Osteocyte (in vitro differentiated cells): ENCODE measurements at places on chromosomes 4 and X. TPM values are rescaled to one million over a fixed set of nuclear protein-coding genes. Genes with fewer than 3 reads are reported as not detected.

GRCh38 chr4:153146031-153146430 is 58.2 kb upstream of the TRIM2 start:
- H3K36me3 ChIP-seq = no peaks in the 10 kb centered on the region
- H3K4me1 ChIP-seq = peaks cover 18% of the 10 kb centered on the region
- H3K27ac ChIP-seq = no peak overlapping the region
- no peak overlapping the region for H3K4me3 ChIP-seq
- no peak for DNase-seq

DNA sequence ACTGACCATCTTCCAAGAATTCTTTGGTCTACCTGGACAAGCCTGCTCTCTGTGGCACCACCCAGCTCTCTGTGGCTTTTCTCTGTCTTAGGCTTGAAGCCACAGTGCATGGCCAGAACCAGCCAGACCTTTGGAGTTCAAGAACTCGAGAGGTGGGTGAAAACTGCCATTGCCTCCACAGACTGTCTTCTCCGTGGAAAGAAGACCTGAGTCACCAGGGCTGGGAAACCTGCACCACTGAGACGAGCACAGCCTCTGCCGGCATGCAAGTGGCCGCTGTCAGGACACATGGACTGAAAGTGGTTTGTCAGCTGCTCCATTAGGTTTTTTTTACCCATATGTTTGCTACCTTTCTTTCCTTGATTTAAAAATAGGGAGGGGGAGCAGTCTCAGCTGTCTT is 74.5 kb downstream of the MGST2 start:
- no peak overlapping the region for H3K4me3 ChIP-seq
- H3K36me3 ChIP-seq = no peaks in the 10 kb centered on the region
- no peak overlapping the region for H3K27ac ChIP-seq

DNA sequence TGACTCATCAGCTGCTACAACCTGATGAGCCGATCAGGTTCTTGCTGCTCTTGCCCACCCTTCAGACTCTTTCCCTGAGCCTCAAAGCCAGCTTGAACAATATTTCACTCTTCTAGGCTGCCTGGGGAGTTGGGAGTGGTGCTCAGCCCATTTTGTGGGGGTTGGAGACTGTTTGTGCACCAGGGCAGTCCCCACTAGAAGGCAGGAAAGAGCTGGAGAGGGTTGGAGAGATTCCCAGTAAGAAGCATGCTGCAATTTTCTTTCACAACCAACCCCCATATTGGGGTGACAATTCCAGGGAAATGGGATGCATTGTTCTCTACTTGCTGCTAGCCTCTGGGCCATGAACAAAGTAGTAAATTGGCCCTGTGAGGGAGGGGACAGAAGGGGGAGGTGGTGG is 44.1 kb downstream of the SLC16A2 start:
- no peaks in the 10 kb centered on the region for H3K27me3 ChIP-seq
- H3K36me3 ChIP-seq = no peaks in the 10 kb centered on the region
- H3K27ac ChIP-seq = no peak overlapping the region
- no peak overlapping the region for H3K4me3 ChIP-seq
- no peaks in the 10 kb centered on the region for H3K4me1 ChIP-seq
- DNase-seq = no peak

GRCh38 chr4:175427751-175428150 is 384.3 kb downstream of the GPM6A start:
- peaks cover 27% of the 10 kb centered on the region for H3K4me1 ChIP-seq
- peaks cover 16% of the 10 kb centered on the region for H3K36me3 ChIP-seq
- no peak overlapping the region for H3K4me3 ChIP-seq
- H3K27ac ChIP-seq = no peak overlapping the region

GRCh38 chr4:107153228-107153627 is 117.1 kb upstream of the DKK2 start:
- no peaks in the 10 kb centered on the region for H3K36me3 ChIP-seq
- no peak overlapping the region for H3K4me3 ChIP-seq
- H3K27ac ChIP-seq = peak overlapping the region; percentile 97
- DNase-seq = no peak

- H3K36me3 ChIP-seq = no peaks in the 10 kb centered on the region
- H3K4me3 ChIP-seq = no peak overlapping the region
- peaks cover 2% of the 10 kb centered on the region for H3K4me1 ChIP-seq
- H3K27me3 ChIP-seq = peaks cover 7% of the 10 kb centered on the region
These were observed 121.4 kb downstream of the SPRY1 start for GRCh38 chr4:123517971-123518370.

DNA sequence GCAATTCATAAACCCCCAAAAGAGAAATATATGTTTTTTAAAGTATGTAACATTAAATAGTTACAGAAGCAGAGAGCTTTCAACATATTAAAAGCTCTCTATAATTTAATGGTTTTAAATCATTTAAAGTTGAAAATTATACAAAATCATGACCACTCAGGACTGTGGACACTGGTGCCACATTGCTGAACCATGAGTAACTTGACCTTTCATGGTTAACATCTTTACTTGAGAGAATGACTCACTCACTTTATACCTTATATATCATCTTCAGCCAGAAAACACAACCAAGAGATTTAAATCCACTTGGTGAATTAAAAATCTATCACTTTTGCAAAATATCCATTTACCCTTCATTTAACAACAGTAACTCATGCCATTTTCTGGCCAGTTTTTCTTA is 584.3 kb upstream of the SMIM31 start:
- no peak overlapping the region for H3K4me3 ChIP-seq
- no peak for DNase-seq
- H3K36me3 ChIP-seq = no peaks in the 10 kb centered on the region
- no peaks in the 10 kb centered on the region for H3K27me3 ChIP-seq
- H3K27ac ChIP-seq = peak overlapping the region; percentile 23

- no peaks in the 10 kb centered on the region for H3K4me1 ChIP-seq
- H3K36me3 ChIP-seq = no peaks in the 10 kb centered on the region
- H3K27ac ChIP-seq = no peak overlapping the region
These were observed 128.7 kb downstream of the MSL3 start for GRCh38 chrX:11886745-11887144.

DNA sequence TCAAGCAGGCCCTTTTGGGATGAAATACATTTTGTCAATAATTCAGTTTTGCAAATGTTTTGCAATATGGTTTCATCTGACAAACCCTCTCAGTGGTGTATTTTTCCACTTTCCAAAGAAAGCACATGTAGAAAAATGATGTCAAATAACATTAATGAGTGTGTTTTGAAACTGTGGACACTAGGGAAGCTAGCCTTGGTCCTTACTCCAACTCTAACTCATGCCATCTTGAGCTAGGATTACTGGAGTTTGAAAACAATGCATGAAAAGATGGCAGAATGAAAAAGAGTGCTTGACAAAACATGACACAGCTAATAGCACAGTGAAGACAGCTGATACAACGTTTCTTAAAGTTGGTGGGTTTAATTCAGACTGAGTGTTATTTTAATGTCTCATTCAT is 41.4 kb downstream of the HAND2 start:
- H3K36me3 ChIP-seq = no peaks in the 10 kb centered on the region
- no peaks in the 10 kb centered on the region for H3K27me3 ChIP-seq

GRCh38 chrX:103730147-103730795 is 19.6 kb downstream of the TMEM31 start:
- no peak overlapping the region for H3K4me3 ChIP-seq
- peak overlapping the region; percentile 95 for H3K27ac ChIP-seq

DNA sequence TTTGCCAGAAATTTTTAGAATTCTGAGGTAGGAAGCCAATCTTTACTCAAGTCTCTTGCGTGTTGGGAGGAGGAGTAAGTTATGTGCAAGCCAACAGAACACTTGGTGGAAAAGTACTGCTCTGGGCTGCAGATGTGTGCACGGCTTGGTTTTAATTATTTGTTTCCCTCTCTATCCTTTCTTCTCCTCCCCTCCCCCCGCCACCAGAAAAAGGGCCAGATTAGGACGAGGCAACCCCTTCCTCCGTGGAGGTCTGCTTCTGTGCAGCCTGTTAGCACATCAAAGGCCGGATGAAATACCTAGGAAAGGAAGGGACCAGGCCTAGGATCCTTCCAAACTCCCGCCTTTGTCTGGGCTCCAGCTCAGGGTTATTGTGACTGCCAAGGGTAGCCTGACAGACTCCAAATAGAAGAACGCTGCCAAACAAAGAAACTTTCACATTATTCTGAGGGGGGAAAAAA is 1.0 kb upstream of the PGRMC1 start:
- H3K36me3 ChIP-seq = no peaks in the 10 kb centered on the region
- peaks cover 14% of the 10 kb centered on the region for H3K4me1 ChIP-seq
- no peaks in the 10 kb centered on the region for H3K27me3 ChIP-seq
- peak overlapping the region; percentile 83 for H3K4me3 ChIP-seq
- no peak overlapping the region for H3K27ac ChIP-seq

- no peaks in the 10 kb centered on the region for H3K36me3 ChIP-seq
These were observed 494.1 kb downstream of the CENPC start for GRCh38 chr4:67051000-67051789.

GRCh38 chr4:26887143-26887542 is 26.5 kb downstream of the STIM2 start:
- H3K4me3 ChIP-seq = no peak overlapping the region
- no peaks in the 10 kb centered on the region for H3K27me3 ChIP-seq
- H3K36me3 ChIP-seq = no peaks in the 10 kb centered on the region
- no peak overlapping the region for H3K27ac ChIP-seq
- peaks cover 2% of the 10 kb centered on the region for H3K4me1 ChIP-seq

DNA sequence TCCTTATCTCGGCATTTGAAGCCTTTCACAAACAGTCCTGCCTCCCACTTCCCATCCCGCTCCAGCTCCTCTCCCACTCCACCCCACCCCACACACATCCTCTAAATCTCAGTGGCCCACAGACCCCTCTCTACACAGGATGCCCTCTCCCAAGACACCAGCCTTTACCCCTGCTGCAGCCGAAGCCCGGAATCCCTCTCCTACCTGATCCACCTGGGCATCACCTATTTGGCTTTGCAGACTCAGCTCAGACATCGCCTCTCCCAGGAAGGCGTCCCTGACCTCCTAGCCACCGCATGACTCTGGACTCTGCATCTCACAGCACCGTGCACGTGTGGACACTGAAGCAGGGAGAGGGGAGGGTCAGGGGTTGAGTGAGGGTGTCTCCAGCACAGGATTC is 11.5 kb downstream of the PPP2R2C start:
- no peak overlapping the region for H3K4me3 ChIP-seq
- no peak overlapping the region for H3K27ac ChIP-seq
- H3K36me3 ChIP-seq = no peaks in the 10 kb centered on the region
- H3K27me3 ChIP-seq = peaks cover 21% of the 10 kb centered on the region
- no peaks in the 10 kb centered on the region for H3K4me1 ChIP-seq

DNA sequence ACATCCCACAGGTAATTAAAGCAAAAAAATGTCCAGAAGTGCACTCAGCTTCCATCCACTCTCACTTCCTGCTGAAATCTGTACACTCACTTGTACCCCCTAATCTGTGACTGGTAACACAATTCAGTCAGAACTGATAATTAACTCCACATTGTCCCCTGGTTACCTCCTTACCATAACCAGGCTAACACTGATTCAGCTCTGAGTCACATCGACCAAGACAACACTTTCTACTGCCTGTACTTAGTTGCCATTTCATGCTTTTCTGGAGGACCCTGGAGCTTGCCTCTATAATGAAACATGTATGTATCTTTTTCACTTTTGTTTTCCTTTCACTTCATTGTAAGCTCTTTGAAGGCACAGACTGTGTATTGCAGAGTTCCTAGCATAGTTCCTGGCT is 130.9 kb upstream of the GABRG1 start:
- no peaks in the 10 kb centered on the region for H3K4me1 ChIP-seq
- no peak overlapping the region for H3K4me3 ChIP-seq
- H3K27me3 ChIP-seq = no peaks in the 10 kb centered on the region
- no peak overlapping the region for H3K27ac ChIP-seq
- H3K36me3 ChIP-seq = no peaks in the 10 kb centered on the region

DNA sequence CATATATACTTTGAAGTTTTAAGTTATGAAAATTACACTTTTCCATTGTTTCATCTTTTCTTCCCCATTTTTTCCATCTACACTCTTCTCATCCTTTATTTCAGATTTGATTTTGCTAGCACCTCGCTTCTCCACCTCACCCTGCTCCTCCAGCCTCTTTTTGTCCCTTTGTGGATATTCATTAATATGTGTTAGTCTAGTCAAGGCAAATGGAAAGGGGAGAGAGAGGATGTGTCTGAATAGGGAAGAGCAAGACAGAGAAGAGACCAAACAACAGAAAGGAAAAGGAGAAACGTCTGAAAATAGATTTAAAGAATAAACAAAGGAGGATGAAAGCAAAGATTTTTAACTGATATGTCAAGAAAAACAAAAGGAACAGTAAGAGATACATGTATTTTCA is 24.1 kb downstream of the GPM6A start:
- H3K27ac ChIP-seq = no peak overlapping the region
- H3K4me1 ChIP-seq = no peaks in the 10 kb centered on the region
- no peaks in the 10 kb centered on the region for H3K36me3 ChIP-seq
- DNase-seq = no peak

DNA sequence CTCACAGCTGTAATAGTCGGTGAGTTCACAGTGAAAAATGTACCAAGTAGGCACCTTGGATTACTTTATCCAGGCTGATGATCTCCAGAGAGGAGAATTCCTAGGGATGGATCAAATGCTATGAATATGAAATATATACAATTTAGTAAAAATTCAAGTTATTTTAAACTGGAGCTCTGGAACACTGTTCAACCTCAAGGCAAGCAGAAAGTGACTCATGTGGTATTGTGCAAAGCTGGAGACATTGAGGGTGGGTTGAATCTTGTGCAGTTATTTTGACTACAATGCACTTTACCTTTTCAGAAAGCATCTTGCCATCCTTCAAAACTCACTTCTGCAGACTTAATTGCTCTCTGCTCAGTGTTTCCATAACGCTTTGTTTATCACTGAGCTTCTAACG is 43.4 kb downstream of the OSTC start:
- peaks cover 5% of the 10 kb centered on the region for H3K27me3 ChIP-seq
- no peaks in the 10 kb centered on the region for H3K4me1 ChIP-seq
- H3K4me3 ChIP-seq = no peak overlapping the region

GRCh38 chrX:13938051-13938828 is 91.5 kb downstream of the GEMIN8 start:
- H3K4me3 ChIP-seq = peak overlapping the region; percentile 77
- peaks cover 8% of the 10 kb centered on the region for H3K27me3 ChIP-seq
- no peaks in the 10 kb centered on the region for H3K36me3 ChIP-seq

DNA sequence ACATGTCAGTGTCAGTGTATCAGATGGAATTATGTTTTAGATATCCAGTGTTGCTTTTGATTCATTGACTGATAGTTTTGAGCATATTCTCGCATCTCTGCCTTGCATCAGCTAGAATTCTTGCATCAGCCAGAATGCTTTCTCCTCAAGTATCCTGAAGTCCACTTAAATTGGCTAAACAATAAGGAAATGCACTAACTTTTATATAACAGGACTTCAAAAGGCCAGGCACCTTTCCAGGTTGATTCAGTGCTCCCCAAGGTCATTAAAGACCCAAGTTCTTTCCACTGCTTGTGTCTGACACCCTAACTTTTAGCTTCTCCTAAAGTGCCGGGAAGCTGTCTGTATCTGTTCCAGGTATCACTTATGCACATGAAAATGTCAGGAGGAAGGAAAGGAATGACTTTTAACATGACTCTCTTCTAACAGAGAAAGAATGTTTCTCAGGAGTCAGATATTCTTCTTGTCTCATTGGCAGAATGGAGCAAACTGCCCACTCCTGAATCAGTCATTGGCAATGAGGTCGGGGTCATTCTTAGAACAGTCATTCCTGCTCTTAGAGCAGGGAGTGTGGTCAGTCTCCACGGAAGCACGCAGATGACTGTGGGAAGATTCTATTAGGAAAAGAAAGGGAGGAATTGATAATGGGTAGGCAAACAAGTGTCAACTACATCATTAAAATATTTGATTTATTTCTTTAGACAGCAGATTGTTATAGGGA is 92.9 kb upstream of the TLL1 start:
- peaks cover 14% of the 10 kb centered on the region for H3K4me1 ChIP-seq
- no peak for DNase-seq
- no peak overlapping the region for H3K4me3 ChIP-seq
- H3K27ac ChIP-seq = no peak overlapping the region
- H3K27me3 ChIP-seq = no peaks in the 10 kb centered on the region

PPARGC1A gene
- 10.2 and 11.8 TPM in 2 replicates for total RNA-seq

HERC5 gene
- total RNA-seq = 0.81 and 0.91 TPM in 2 replicates

GPR101 gene
- total RNA-seq = not detected in 2 replicates

ATOH1 gene
- not detected in 2 replicates for total RNA-seq

ZFYVE28 gene
- 3.3 and 3.4 TPM in 2 replicates for total RNA-seq

SYNPO2 gene
- total RNA-seq = 3.2 and 4.1 TPM in 2 replicates
